NCI-H1930 (cell line): ENCODE measurements at places on chromosomes 4 and X.

GRCh38 chr4:75841641-75842520 lies 60.4 kb downstream of the PPEF2 start:
- DNase-seq = no peak

- DNase-seq = no peak
Measured at GRCh38 chr4:53748328-53748772, 157.1 kb upstream of the LNX1 start.

GRCh38 chr4:88352062-88352740 lies 26.5 kb upstream of the HERC6 start:
- DNase-seq = no peak

DNA sequence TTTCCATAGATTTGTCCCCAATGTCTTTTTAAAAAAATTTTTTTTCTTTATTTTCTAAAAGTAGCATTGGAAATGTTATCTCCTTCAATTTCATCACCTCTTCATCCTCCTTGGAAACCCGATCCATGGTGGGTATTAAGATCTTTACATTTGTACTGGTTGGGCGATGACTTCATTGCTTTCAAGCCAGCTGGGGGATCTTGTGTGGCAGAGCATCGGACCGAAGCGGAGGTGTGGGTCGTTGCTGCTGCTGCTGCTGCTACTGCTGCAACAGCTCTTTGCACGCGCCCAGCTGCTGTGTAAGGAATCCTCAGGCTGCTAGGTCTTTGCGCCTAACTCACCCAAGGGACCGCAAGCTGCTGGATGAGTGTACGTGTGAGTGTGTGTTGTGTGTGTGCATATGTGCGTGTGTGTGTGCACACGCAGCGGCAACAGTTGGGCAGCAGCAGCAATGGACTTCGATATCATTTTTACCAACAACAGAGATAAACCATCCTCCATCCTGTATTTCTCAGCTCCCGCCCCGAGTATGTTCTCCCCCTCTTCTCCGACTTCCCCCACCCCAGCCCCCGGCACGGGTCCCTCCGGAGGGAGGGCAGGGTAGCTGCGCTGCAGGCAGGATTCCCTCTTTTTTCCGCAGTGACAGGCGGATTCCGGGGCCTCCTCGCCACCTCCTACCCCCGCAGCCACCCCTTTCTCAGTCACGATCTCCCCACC lies 768 bp upstream of the CDKL5 start:
- DNase-seq = no peak

GRCh38 chr4:159673221-159673620 lies 570.3 kb downstream of the RAPGEF2 start:
- DNase-seq = no peak

- no peak for DNase-seq
Measured at GRCh38 chrX:17052210-17052609, 105.8 kb downstream of the REPS2 start.

- no peak for DNase-seq
Measured at GRCh38 chr4:30952526-30953219, 232.5 kb downstream of the PCDH7 start.
